ENCODE measurements at places on chromosomes 3 and 15.

- DNase-seq, result no peak
Measured at GRCh38 chr3:61141697-61142096, 109.6 kb downstream of the FHIT start.

DNA sequence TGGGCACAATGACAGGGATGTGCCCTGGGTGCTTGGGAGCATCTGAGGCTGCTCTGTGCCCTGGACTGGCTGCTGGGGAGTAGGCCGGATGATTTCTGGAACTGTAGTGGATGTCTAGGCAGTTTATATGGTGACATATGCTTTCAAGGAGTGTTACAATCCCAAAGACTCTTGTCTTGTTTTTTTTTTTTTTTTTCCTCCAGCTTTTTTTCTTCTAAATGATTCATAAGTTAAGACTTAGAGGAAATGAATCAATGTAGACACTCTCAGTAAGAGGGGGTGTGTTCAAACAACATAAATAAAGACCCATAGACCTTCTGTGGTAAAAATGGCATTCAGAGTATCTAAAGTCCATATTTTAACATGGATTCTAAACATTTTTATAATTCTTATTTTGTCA lies 706.1 kb upstream of the GOLIM4 start:
- DNase-seq, result no peak

DNA sequence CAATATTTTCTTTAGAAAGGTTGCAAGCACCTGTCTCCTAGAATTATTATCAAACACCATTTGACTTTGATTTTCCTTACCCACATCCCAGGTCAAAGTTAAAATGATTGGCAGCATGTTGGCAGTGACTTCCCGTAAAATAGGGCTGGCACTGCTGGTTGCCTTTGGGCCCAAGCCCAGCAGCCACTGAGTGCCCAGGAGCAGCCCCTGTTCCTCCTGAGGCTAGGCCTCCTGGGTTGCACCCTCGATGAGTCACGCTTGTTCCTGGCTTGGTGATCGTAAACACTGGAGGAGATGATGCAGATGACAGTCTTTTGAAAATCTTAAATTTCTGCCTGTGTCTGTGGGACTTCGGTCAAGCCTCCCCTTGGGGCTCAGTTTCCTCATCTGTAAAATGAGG lies 290.0 kb downstream of the TLE3 start:
- DNase-seq, result no peak

GRCh38 chr3:72086042-72086742 lies 301.2 kb upstream of the PROK2 start:
- no peak for DNase-seq

DNA sequence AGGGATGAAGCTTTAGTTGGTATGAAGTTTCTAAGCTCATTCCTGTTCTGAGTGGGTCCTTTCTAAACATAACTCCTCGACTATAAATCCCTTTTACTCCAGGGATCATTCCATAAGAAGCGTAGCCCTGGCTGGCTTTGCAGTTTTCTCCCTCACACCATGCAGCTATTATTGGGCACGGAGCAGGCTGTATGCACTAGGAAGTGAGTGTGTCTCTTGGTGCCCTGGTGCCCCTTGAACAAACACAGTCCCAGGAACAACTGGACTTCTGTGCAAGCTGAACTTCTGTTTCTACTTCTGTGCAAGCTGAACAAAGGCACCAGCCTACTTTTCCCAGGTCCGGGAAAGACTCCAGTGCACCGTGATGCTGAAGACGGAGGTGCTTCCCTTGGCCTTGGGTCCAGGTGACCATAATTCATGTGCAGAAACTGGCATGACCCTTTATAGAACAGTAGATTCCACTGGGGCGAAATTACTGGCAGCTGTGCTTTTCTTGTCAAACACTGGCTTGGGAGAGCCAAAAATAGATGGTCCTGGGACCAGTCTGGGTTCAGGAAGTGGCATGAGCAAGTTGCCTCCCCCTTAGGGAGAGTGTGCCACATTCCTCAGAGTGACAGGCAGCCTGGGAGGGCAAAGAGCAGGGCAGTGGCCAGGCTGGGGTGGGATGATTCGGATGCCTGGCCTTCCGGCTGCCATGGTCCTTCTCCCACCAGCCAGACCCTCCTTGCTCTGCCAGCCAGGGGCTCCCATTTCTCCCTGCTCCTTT lies 127.2 kb downstream of the SLCO3A1 start:
- no peak for DNase-seq

DNA sequence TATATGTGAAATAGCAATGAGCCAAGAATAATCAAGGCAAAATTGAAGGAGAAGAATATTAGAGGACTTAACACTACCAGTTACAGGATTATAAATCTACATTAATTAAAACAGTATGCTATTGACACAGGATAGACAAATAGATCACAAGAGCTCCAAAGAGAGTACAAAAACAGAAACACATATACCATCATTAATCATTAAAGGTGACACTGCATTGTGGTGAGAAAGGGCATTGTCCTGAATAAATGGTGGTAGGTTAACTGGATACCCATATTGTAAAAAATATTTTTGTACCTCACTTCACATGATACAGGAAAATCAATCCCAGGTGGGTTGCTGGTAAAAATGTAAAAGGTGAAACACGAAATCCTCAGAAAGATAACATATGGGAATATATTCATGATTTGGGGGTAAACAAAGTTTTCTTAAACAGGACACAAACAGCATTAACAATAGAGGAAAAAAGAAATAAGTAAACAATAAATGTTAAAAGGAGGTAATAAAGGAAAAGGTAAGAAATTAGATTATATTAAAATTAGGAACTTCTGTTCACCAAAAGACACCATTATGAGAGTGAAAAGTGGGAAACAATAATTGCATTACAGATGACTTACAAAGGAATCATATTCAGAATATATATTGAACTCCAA lies 145.2 kb downstream of the THRB start:
- no peak for DNase-seq

DNA sequence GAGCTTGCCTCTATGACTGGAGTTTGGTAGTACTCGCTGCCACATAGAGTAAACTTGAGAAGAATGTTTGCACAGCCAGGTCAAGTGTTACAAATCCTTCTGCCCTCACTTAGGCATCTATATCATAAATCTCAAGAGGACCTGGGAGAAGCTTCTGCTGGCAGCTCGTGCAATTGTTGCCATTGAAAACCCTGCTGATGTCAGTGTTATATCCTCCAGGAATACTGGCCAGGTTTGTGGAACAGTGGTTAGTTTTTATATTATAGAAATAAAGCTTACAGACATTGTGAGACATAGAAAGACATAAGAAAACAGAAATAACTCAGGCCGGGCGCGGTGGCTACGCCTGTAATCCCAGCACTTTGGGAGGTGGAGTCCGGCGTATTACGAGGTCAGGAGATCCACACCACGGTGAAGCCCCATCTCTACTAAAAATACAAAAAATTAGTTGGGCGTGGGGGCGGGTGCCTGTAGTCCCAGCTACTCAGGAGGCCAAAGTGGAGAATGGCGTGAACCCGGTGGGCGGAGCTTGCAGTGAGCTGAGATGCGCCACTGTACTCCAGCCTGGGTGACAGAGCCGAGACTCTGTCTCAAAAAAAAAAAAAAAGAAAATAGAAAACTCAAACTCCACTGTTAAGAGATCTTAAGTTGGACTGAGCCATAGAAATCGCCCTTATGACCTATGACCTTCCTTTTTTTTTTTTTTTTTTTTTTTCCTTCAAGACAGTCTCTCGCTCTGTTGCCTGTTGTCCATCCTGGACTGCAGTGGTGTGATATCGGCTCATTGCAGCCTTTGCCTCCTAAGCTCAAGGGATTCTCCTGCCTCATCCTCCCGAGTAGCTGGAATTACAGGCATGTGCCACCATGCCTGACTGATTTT lies 2.2 kb downstream of the RPSA start:
- no peak for DNase-seq
